NCI-H1417 treated with DMSO at 0.1 percent for 48 hours (cell line): ENCODE measurements at places on chromosomes 7 and 10.

- no peak for DNase-seq
Measured at GRCh38 chr10:52436664-52437063, 122.6 kb downstream of the DKK1 start.

- DNase-seq = no peak
Measured at GRCh38 chr7:17535776-17536175, 237.3 kb downstream of the AHR start.

DNA sequence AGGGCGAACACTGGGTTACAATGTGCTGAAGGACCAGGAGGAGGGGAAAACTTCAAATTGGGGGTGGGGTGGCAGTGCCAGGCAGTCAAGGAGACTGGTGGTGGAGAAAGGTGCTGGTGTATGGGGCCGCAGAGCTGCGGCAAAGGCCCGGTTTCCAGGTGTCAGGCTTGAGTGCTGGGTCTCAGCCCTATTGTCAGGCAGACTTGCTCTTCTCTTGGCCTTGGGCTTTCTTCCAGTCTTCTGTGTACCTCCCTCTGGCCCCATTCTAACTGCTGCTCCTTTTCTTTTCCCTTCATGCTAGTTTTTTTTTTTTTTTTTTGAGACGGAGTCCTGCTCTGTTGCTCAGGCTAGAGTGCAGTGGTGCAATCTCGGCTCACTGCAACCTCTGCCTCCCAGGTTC, 51.0 kb downstream of the POLR3A start:
- no peak for DNase-seq

DNA sequence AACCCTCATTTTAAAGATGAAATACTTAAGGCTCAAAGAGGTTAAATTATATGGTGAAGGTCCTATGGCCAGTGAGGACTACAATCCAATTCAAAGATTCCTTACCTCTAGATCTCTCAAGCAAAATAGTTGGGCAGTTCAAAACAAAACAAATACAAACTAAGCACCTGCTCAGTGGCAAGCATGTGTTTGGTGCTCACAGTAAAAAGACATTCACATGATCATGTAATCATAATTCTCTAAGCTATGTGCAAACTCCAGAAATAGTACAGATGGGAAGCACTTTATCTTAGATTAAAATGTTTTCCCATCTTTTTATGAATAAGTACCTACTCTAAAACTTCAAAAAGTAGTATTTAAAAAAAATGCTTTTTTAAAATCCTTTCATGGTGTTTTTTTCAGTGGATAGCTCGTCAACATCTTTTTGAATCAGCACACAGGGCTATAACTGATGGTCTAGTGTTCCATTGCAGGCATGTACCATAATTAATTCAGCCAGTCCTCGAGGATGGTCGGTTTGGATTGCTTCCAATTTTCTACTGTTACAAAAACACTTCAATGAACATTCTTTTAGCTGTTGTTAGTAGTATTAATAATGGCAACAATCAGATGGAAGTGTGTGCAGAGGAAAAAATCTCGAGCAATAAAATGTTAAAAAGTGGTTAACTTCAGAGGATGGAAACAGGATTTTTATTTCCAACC, 58.4 kb downstream of the CHCHD3 start:
- peak; percentile 26 for DNase-seq

DNA sequence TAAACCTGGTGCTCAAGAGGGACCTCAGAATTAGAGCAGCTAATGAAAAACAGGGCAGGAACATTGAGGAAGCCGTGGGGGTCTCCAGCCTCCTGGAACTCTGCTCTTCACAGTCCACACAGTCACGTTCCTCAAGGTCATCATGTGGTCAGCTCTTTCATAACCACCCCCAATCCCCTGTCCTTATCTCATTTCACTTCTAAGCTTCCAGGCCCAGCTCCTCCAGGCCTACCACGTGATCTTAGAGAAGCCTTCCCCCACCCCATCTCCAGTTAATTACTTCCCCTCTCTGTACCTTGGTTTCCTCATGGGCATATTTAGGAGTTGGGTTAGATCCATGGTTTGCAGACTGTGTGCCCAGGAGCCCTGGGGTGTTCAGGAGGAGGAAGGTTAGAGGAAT, 106.4 kb upstream of the TCF7L2 start:
- DNase-seq = no peak

GRCh38 chr7:90825779-90826178, 229.7 kb downstream of the CDK14 start:
- DNase-seq = no peak

GRCh38 chr10:74365109-74365508, 214.1 kb downstream of the ADK start:
- DNase-seq = no peak

DNA sequence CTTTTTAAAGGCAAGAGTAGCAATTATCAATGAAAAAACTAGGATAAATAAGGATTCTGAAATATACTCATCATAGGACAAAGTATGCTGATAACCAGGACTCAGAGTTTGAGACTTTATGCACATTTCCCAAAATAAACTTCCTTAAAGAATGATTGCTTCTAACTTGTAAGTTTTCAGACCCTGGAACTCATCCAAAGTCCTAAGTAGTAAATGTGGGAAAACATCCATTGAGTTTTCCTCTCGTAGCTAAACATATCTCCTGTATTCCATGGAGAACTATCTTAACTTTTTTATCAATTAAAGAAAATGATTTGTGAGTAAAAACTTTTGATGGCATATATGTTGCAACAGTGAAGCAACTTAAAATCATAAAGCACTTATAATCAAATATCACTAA, 285.2 kb upstream of the KLF6 start:
- DNase-seq = no peak

- peak; percentile 24 for DNase-seq
Measured at GRCh38 chr7:156073366-156074052, 261.2 kb upstream of the SHH start.

DNA sequence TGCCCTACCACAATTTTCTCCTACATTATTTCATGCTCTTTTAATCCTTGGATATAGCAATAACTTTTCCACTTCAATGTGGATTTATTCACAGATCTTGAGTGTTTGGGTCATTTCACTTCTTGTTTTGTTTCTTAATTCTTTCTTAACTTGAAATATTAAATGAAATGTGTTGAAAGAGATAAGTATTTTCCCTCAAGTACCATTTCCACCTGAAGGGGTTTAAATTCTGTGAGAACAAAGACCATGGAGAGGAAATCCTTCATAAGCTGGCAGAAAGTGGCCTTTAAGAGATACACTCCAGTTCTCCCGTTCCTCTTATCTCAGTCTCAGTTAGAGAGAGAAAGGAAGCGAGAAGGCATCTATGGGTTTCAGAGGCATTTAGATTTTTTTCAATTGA, 14.1 kb upstream of the DLD start:
- no peak for DNase-seq

GRCh38 chr7:89165421-89165820, 369.9 kb upstream of the TEX47 start:
- no peak for DNase-seq

GRCh38 chr7:156516791-156517378, 123.7 kb upstream of the RNF32 start:
- no peak for DNase-seq

GRCh38 chr10:118910702-118911101, 118.8 kb upstream of the NANOS1 start:
- DNase-seq = no peak

- DNase-seq = no peak
Measured at GRCh38 chr7:21462081-21462480, 34.2 kb downstream of the SP4 start.

- DNase-seq = no peak
Measured at GRCh38 chr10:79463578-79464496, 18.4 kb upstream of the ZCCHC24 start.

GRCh38 chr10:11898372-11899066, 75.4 kb downstream of the PROSER2 start:
- DNase-seq = no peak

- no peak for DNase-seq
Measured at GRCh38 chr10:15251791-15252380, 83.4 kb upstream of the NMT2 start.

- DNase-seq = no peak
Measured at GRCh38 chr7:96415293-96415940, 93.5 kb upstream of the SLC25A13 start.

GRCh38 chr10:52066383-52066782, 247.7 kb upstream of the DKK1 start:
- DNase-seq = no peak

DNA sequence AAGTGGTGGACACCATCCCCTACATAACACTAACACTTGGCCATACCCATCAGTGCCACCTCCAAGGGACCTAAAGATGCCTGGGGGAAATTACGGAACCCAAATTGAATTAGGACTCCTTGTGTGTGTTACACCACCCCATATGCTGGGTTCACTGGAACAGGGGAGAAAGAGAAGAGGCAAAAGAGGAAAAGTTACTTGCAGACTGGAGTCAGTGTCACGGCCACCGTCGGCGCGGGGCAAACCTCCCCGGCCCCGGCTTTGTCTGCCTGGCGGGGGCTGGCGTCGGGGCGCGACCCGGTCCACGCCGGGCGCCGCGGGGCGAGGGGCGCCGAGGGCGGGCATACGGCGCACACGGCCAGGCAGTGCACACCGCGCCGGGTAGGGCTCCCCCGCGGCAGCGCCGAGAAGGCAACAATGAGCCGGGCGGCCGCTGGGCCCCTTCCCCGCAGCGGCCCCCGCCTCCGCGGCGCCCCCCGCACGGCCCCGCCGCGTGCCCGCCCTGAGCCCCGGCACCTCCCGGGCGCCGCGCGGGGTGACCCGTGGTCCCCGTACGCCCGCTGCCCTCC, 171.1 kb downstream of the FAM107B start:
- DNase-seq = no peak

DNA sequence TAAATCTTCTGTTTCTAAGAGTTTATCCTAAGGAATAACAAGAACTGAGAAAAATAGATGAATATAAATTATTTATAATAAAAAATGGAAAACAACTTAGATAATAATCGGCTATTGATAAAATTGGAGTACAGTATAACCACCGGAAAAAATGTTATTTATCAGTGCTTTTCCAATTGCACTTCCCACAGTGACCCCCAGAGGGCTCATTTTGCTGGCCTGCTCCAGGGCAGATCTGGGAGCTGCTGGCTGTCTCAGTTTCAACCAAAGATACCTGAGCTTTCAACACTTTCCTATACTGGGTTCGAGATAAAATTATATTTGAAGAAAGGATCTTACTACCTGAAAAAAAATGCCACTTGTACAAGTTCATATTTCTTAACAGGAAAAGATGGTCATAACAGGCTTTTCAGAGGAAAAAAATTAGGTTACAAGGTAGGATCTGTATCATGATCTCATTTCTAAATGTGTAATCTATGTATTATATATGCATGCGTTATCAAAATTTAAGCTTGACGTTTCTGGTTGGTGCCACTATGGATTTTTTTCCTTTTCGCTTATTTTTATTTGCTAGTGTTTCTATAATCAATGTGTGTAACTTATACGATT, 165.7 kb downstream of the NPSR1 start:
- DNase-seq = no peak

- DNase-seq = no peak
Measured at GRCh38 chr7:93828260-93828659, 62.3 kb downstream of the TFPI2 start.

GRCh38 chr7:100583132-100584053, 2.5 kb downstream of the LRCH4 start:
- DNase-seq = no peak

- DNase-seq = no peak
Measured at GRCh38 chr7:69403169-69403568, 195.1 kb upstream of the AUTS2 start.

DNA sequence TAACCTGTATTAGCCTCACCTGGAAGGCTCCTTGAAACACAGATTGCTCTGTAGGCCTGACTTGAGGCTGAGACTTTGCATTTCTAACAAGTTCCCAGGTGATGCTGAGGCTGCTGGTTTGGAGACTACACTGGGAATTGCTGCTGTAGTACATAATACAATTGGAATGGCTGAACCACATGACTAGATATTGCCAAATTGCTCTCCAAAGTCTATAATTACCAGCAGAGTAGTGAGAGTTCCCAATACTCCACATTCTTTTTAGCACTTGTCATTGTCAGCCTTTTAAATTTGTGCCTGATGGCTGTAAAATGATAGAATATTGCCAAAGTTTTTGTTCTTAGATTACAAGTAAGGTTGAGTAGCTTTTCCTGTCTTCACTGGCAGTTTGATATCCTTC, 39.9 kb downstream of the PLEKHA8 start:
- DNase-seq = no peak

- no peak for DNase-seq
Measured at GRCh38 chr7:106278695-106279094, 6.1 kb downstream of the NAMPT start.

GRCh38 chr7:71221549-71221948, 89.6 kb downstream of the GALNT17 start:
- no peak for DNase-seq

- DNase-seq = no peak
Measured at GRCh38 chr7:30256349-30256858, 28.0 kb upstream of the ZNRF2 start.

GRCh38 chr7:104909096-104909495, 104.9 kb upstream of the KMT2E start:
- DNase-seq = no peak

- DNase-seq = no peak
Measured at GRCh38 chr7:123624527-123625183, 23.0 kb downstream of the ASB15 start.

GRCh38 chr10:80444124-80444523, 10.0 kb upstream of the TSPAN14 start:
- no peak for DNase-seq

GRCh38 chr7:149216402-149216801, 21.1 kb downstream of the ZNF282 start:
- DNase-seq = no peak

- no peak for DNase-seq
Measured at GRCh38 chr7:96558530-96558929, 151.1 kb downstream of the SEM1 start.

GRCh38 chr10:118241229-118242137, 100.6 kb downstream of the FAM204A start:
- DNase-seq = peak; percentile 19

DNA sequence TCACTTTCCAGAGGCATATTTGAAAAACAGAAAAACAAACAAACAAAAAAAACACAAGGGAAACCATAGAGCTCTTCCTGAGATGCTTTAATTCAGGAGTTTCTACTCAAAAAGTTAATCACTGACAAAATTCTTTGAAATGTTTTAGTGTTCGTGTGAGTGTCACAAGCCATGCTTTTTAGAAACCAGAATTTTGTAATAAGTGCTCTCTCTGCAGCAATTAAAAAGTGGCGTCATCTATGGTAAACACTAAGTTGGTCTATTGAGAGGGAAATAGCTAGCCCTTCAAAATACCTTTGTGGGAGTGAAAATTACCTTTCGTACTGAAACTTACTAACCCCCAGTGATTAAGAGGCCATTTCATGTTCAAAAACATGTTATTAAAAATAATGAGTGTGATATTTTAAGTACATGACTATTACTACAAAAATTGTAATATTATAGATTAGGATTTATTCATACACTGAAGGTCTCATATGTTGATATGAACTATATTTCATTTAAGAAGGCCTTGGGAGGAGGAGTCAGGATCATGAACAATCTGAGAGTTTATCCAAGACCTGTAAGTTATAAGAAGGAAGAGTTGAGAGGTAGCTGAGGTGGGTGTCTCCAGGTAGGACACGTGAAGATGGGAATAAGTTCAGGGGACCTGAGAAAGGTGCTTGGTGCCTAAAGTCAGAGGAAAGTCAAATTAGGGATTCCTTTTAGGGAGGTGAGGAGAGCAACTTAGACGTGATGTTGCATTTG, 94.6 kb downstream of the PPP1R9A start:
- no peak for DNase-seq
